ENCODE measurements at places on chromosomes 1 and 21. TPM values are rescaled to one million over a fixed set of nuclear protein-coding genes. Genes with fewer than 3 reads are reported as not detected.

The PRAMEF17 gene
- not detected for total RNA-seq

The TGFB2 gene
- total RNA-seq, result 2.8 TPM

The FAM110D gene
- total RNA-seq, result 0.66 TPM

The FCRL5 gene
- total RNA-seq, result not detected

The FAM167B gene
- total RNA-seq, result 0.93 TPM

The PLA2G2F gene
- not detected for total RNA-seq

The SPRR1B gene
- total RNA-seq, result not detected

The FTCD gene
- total RNA-seq, result not detected

Measured in thoracic aorta endothelial cell (primary cell).